ENCODE measurements at places on chromosomes 3 and 15.

DNA sequence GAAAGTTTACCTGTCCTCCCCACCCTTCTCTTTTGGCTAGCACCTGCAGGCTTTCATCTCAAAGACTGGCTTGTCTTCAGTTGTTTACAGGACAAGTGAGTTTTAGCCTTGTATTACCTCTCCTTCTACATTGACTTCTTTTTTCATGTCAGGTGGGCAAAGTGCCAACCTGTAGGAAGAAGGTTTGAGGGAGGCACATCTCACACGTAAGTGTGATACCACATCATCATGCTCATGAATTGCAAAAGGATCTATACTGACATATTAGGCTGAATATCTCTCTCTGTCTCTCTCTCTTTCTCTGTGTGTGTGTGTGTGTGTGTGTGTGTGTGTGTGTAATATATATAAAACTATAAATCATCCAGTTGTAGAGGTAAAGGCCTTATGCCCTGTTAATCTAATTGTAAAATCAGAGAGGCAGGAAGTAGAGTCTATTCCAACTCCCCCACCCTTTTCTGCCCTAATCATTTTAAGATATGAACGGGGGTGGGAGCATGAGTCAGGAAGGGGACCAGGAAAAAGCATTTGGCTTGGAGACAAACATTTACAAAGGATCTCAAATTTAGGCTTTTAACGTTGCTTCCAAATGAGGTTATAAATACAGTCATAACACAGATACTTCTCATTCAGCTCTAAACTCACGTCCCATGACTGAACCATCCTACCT is 107.0 kb upstream of the PFN2 start:
- DNase-seq = no peak

GRCh38 chr3:50926868-50927267 is 252.1 kb downstream of the DOCK3 start:
- no peak for DNase-seq

DNA sequence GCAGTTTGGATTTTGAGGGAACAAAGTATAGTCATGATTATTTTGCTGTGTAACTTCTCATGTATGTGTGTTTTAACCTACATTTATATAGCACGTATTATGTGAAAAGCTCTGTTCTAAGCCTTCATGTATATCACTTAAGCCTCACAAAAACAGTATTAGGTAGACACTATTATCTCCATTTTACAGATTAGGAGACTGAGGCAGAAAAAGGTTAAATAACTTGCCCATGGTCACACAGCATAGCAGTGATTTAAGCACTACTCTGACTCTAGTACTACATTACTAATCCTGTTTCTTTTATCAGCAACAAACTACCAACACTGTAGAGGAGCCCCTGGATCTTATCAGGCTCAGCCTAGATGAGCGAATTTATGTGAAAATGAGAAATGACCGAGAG is 2.6 kb downstream of the LSM3 start:
- DNase-seq = no peak

GRCh38 chr15:49026700-49027099 is 19.5 kb downstream of the SECISBP2L start:
- DNase-seq = no peak

GRCh38 chr15:29291067-29291845 is 21.6 kb upstream of the NSMCE3 start:
- no peak for DNase-seq

- no peak for DNase-seq
Measured at GRCh38 chr3:57546616-57547015, 2.5 kb upstream of the DNAH12 start.

DNA sequence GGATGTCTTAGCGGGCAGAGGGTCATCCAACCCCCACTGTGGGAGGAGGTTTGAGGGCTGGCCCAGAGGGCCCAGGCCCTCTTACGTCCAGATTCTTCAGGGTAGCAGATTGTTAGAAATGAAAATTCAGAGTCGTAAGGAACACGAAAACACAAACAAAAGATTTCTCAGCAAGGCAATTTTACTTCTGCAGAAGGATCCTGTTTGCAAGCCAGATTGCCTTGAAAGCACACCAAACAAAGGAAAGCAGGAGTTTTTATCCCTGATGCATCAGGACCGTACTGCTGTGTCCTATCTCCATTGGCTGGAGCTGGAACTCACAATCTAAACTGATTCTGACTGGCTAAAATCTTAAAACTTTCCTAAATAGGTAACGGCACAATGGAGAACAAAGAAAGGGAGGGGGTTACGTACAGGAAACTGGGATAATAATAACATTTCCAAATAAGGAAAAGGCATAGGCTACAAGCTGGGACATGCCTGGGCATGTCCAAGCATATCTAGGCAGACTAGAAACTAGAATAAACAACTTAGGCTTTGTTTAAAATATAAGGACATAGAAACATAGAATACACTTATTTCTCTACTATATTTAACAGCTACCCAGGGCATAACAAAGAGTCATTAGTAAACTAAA is 97.3 kb upstream of the C2CD4B start:
- no peak for DNase-seq

GRCh38 chr3:120088622-120089021 is 5.6 kb downstream of the GSK3B start:
- no peak for DNase-seq

DNA sequence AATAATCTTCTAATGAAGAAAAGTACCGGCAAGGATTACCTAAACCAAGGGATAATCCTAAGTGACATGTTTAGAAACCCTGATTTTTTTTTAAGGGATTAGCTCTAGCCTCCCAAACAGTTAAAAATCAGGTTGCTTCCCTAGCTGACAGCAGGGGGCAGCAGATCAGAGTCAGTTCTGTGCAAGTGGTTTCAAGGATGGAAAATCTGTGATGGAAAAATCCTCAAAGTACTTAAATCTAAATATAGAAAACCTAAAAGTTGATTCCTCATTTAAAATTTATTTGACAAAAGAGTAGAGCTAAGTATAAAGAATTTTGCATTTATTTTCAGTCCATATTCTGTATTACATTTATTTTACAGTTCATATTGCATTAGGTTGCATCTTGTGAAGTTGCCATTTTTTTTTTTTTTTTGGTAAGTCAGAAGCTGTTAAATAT is 107.6 kb downstream of the PEX5L start:
- peak; percentile 34 for DNase-seq

GRCh38 chr15:48481802-48482201 is 150.6 kb downstream of the DUT start:
- DNase-seq = no peak

DNA sequence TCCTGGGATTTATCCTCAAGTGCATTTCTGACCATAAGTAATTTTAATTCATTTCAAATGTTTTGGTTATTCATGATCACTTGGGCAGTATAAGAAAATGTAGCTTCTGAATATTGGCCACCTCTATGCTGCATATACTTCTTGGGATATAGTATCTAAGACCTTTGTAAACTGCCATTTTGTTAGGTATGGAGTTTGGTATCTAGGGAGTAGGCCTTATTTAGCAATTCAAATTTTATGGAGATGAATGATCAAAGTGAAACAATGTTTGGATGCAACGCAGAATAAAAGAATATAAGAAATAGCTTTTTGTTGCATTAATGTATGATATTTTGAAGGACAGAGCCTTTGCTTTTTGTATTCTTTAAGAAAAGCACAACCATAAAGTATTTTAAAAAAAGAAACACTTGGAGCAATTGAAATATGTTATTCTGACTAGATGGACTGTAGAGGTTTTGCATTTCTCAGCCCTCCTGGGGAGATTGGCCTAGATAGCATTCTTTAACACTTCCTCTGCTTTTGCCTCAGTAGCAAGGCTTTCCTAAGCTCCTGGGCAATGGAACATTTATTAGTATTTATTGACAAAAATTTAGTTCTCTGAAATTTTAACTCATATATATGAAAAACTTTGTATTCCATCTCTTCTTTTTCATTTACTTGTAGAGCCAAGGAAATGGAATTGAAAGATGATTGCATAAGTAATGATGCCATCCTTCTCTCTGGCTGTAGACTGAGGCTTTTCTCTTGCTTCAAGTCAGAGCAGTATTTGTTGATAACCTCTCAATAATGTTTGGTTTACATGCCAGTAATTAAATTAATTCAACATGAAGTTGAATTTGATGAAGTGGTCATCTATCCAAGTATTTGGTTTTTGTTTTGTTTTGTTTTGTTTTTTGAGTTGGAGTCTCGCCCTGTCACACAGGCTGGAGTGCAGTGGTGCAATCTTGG is 61.8 kb upstream of the UTS2B start:
- DNase-seq = no peak

- DNase-seq = no peak
Measured at GRCh38 chr15:38028869-38029268, 94.4 kb downstream of the TMCO5A start.

- peak; percentile 47 for DNase-seq
Measured at GRCh38 chr3:52682016-52682415, 3.7 kb downstream of the PBRM1 start.

DNA sequence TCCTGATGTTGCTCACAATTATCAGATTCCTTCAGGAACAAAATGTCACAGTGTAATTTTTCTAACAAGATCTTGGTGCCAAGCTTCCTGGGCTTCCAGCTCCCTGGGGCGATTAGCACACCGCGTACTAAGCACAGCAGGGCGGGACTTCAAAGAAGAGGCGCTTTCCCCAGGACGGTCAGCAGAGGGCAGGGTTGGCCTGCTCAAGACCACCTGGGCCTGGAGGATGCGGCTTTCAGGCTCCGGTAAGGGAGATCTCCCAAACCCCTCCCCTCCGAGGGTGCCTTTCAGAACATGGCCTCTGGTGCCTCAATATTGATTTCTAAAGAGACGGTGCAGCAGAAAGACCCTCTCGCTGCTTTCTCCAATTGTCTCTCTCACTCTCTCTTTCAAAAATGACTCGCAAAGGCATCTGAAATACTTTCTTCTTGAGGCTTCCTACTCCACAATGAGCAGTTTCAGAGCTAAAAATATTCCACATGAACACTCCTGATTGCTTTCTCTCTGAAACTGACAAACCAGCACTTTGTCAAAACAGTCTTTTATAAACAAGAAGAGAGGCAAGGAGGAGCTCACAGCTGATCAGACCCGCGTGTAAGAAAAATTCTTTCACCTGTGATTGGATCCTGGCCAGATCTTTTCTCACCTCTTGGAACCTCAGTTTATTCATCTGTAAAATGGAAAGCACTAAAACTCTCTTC is 154.0 kb downstream of the ADAMTS9 start:
- DNase-seq = no peak

GRCh38 chr3:181265750-181266333 is 276.3 kb upstream of the DNAJC19 start:
- DNase-seq = no peak

- DNase-seq = no peak
Measured at GRCh38 chr3:195893516-195893915, 14.8 kb downstream of the TNK2 start.

DNA sequence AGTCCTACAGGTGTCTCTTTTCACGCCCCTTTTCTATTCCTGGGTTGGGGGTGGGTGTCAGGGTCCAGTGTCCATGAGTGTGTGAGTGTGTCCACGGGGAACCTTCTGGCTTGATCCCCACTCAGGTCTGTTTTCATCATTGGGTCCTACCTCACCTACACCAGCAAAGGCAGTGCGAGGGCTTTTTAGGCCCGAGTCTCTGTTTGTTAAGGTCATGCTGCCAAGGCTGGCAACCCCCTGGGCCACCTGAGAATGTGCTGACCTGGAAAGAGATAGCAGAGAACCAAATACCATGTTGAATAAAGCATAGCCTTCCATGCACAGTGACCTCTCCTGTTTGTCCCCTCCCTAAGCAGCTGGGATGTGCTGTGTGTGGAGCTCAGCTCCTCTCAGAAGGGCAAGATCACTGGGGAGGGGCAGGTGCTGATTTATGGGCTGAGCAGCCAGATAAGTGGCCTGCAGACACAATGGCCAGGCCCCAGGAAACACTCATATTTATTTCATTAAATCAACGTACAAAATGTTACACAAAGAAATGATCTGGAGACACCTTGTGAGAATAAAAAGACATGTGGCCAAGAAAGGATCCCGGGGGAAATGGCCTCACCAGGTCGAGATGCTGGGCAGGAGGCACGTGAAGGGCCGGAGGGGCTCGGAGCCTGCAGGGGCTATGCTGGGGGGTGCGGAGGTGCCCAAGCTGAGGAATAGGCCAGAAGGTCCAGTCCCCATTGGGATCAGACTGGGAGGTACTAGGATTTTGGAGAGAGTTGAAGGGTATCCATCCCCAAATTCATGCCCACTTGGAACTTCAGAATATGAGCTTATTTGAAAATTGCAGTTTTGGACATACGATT is 36.1 kb downstream of the RAB6B start:
- DNase-seq = no peak

- DNase-seq = no peak
Measured at GRCh38 chr3:167502401-167502800, 28.6 kb upstream of the SERPINI2 start.

- DNase-seq = no peak
Measured at GRCh38 chr15:70974004-70974832, 81.6 kb downstream of the LRRC49 start.

GRCh38 chr3:26562021-26562768 is 60.4 kb upstream of the LRRC3B start:
- DNase-seq = no peak

GRCh38 chr3:184815046-184815930 is 3.3 kb downstream of the VPS8 start:
- no peak for DNase-seq

GRCh38 chr3:122774564-122774963 is 19.1 kb downstream of the HSPBAP1 start:
- no peak for DNase-seq

GRCh38 chr3:191120447-191121298 is 78.4 kb upstream of the OSTN start:
- DNase-seq = no peak

GRCh38 chr15:45583731-45584639 is 3.2 kb upstream of the BLOC1S6 start:
- DNase-seq = no peak

DNA sequence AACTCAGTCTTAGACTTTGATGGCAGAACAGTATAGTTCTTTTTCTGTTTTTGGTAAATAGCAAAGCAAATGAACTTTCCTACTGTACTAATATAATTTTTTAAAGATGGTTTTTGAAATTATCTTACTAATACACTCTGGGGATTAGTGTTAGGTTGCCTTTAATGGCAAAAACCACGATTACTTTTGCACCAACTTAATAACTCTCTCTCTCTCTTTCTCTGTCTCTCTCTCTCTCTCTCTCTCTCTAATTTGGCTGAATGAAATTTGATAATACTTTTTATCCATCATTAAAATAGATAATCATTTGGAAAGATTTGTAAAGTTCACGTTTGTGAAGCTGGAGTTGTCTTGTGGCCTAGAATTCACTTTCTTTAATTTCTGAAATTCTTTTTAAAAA is 257.8 kb downstream of the LPP start:
- DNase-seq = no peak

- DNase-seq = no peak
Measured at GRCh38 chr15:85625856-85626255, 168.9 kb downstream of the KLHL25 start.
